ENCODE measurements at places on chromosomes 6 and 20. TPM values are rescaled to one million over a fixed set of nuclear protein-coding genes. Genes with fewer than 3 reads are reported as not detected.

Gene RAD21L1
- not detected for total RNA-seq

Gene CST4
- not detected for total RNA-seq

Gene CCDC170
- not detected for total RNA-seq

Gene F13A1
- total RNA-seq: not detected

Gene MMP24
- 1.7 TPM for total RNA-seq

Gene SYCP2L
- not detected for total RNA-seq

Gene SDC4
- 177 TPM for total RNA-seq

Gene POM121L2
- not detected for total RNA-seq

Gene ZBTB22
- total RNA-seq: 18.0 TPM

Gene MACROD2
- total RNA-seq: 0.44 TPM

Gene CALHM5
- 1.6 TPM for total RNA-seq

Gene CYP21A2
- not detected for total RNA-seq

Gene TSBP1
- not detected for total RNA-seq

Gene MATN4
- not detected for total RNA-seq

Gene CGA
- 26.6 TPM for total RNA-seq

Gene ZNF451
- total RNA-seq: 37.9 TPM

Gene SLC26A8
- total RNA-seq: not detected

Gene ZC2HC1B
- total RNA-seq: not detected

Gene PET117
- 38.0 TPM for total RNA-seq

Gene JPH2
- 16.4 TPM for total RNA-seq

Gene FAM83C
- total RNA-seq: not detected

Gene HDDC2
- total RNA-seq: 84.3 TPM

Gene LIN28B
- 0.07 TPM for total RNA-seq

Gene SYNDIG1
- not detected for total RNA-seq

Gene KCNQ2
- not detected for total RNA-seq

Gene SLC17A1
- total RNA-seq: not detected

Gene RNF144B
- total RNA-seq: 5.4 TPM

Gene SLC52A3
- total RNA-seq: 0.57 TPM

Gene HM13
- 244 TPM for total RNA-seq

Gene MCCD1
- total RNA-seq: not detected

Gene TREML1
- total RNA-seq: not detected

Gene SPTLC3
- 9.2 TPM for total RNA-seq
